ENCODE measurements at places on chromosomes 4 and X.

DNA sequence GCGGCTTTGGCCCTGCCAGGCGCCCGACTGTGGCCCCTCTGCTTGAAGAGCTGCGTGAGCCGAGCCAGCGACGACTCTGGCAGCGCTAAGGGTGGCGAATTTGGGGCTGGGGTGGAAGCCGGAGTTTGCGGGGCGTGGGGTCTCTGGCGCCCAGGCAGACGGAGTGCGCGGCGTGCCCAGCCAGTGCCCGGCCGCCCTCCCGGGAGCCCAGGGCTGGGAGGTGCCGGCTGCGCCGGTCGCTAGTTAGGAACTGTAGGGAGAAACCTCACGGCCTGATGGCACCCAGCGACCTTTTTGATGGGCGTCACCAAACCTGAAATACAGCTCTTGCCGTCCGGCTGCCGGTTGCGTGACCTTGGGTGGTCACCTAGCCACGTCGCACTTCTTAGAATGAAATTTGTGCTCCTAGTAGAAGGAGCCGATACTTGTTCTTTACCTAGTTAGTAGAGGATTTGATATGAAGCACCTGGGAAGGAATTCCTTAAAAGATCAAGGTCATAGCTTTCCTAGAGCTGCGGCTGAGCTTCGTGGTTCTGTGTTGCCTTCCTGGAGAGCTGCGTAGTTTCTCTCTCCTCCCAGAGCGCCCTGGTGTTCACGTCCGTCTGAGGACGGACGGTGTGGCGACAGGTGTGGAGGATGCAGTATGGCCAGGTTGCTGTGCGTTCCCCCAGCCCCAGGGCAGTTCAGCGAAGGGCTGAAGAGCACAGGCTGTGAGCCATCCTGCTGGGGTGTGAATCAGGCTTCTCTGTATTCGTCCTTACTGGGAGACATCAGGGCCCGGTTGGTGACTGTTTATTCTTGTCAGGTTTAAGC is 680 bp downstream of the MAEA start:
- DNase-seq = no peak

DNA sequence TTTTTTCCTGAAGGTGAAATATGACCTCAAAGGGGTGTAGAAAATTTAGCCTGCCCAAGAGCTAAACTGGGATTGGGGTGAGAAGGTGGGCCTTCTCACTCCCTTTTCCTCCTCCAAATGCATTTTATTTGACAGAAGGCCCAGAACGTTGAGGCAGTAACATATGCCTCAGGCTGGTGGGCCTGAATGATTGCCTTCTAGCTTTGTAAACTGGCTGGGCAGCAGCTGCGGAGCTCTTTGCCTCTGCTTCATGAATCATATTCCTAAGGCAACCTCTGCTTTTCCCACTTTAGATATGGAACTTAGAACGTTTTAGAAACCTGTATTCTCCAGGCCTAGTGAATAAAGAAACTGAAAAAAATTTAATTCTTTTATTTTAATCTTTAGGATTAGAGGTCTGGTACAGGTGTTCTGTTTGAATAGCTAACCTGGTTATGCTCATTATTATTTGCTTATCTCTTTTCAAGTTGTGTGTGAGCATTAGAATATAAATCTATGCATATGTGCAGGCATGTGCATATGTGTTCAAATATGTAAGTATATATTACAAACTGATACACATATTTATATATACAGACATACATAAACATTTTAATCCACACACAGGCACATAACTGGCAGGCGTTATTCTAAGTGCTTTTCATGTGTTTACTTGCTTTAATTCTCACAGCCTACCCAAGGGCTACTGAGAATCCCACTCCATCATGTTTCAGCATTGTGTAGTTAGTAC is 11.5 kb downstream of the PRDM8 start:
- DNase-seq = no peak

- no peak for DNase-seq
Observed at GRCh38 chr4:127870281-127870680, 10.4 kb upstream of the PLK4 start.

DNA sequence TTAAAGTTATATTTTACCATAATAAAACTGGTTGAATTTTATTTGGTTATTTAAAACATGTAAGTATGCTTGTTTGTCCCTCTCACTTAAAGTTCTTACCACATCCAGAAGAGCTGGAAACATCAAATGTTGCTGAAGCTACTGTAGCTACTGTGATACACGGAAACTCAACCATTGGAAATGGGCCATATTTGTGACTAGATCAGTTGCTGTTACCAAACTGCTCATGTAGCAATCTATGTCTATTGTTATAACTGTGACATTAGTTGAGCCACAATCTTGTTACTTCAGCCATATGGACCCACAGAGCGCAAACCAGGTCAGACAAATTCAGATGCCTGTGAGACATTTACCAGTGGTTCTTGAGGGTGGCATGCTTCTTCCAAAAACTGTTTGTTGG is 41.6 kb downstream of the NDNF start:
- no peak for DNase-seq

- no peak for DNase-seq
Observed at GRCh38 chrX:28188526-28188925, 207.3 kb upstream of the DCAF8L1 start.

DNA sequence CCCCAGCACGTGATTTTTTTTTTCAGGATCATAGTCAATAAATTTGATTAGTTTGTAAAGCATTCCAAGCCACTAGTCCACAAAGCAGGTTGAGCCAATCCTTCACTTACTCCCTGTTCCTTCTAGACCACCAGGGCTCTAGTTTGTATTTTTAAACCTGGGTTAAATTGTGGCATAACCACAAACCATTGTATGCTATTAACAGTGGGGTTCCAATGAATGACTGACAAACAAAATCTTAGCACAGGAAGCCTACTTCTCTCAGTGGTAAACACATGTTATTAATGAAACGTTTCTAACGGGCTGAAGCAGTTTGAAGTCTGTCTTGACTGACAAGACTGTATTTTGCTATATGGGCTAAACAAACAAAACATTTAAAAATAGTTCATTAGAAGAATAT is 48.6 kb upstream of the GYPA start:
- DNase-seq = no peak

- DNase-seq = no peak
Observed at GRCh38 chr4:181271116-181271640, 972.0 kb upstream of the TENM3 start.

GRCh38 chr4:163493643-163494359 is 689 bp upstream of the TMA16 start:
- DNase-seq = no peak

- no peak for DNase-seq
Observed at GRCh38 chrX:107506596-107507031, 57.2 kb downstream of the FRMPD3 start.

DNA sequence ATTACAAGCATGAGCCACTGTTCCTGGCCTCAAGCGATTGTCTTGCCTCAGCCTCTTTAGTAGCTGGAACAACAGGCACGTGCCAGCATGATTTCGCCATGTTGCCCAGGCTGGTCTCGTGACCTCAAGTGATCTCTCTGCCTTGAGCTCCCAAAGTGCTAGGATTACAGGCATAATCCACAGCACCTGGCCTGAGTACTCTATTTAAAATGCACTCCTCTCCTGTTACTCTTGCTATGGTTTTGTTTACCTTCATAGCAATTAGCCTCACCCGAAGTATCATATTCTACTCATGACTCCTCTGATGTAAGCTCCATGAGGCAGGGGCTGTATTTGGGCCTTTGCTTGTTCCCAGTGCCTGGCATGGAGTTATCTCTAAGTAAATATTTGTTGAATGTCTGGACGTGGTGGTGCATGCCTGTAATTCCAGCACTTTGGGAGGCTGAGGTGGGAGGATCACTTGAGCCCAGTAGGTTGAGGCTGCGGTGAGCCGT is 92.5 kb upstream of the SLC34A2 start:
- no peak for DNase-seq

DNA sequence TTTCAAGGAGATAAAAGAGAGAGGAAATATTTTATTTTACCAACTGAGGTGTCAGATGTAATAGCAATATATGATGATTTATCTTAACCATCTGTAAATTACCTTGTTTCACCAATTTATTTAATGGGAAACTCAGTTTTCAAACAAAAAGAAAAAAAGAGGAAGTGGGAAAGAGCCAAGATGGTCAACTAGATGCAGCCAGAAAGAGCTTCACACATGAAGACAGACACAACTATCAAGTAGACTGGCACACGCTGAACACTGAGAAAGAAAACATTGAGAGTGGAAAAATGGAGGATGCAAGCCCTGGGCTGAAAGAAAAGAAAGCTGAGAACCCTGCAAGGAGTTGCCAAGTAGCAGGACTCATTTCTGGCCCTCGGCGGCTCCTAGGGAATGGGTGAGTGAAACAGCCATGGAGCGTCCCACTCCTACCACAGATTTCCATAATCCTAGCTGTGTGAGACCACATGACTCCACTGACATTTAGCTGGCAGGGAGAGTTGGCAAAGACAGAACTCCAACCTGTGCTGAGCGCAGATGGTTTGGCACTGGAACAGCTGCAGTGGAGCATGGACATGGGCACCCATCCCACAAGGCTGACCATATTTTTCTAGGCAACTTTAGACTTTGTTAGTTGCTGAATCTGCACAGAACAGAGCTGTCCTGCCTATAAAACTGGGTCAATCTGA is 409.3 kb downstream of the FAM47B start:
- no peak for DNase-seq

- DNase-seq = no peak
Observed at GRCh38 chrX:155216940-155217440, 730 bp downstream of the VBP1 start.

DNA sequence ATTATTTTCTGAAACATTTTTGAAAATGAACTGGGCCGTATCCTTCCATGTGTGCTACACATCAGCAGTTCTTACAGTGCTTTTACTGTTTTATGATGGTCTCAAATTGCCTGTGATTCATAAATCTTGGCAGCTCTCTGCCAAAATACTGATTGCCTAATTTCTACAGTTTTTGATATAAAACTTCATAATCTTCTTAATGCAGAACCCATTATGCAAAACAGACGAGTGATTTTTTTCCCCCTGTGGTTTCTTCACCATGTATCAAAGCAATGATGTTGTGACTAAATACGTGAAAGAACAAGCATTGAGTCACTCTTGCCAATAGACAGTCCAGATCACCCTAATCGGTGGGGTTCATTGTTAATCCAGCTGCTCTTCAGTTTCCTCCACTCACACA is 156.4 kb upstream of the WDR1 start:
- no peak for DNase-seq

- no peak for DNase-seq
Observed at GRCh38 chrX:117957128-117957527, 159.5 kb downstream of the KLHL13 start.

GRCh38 chrX:2389324-2389723 is 111.5 kb downstream of the DHRSX start:
- DNase-seq = no peak

DNA sequence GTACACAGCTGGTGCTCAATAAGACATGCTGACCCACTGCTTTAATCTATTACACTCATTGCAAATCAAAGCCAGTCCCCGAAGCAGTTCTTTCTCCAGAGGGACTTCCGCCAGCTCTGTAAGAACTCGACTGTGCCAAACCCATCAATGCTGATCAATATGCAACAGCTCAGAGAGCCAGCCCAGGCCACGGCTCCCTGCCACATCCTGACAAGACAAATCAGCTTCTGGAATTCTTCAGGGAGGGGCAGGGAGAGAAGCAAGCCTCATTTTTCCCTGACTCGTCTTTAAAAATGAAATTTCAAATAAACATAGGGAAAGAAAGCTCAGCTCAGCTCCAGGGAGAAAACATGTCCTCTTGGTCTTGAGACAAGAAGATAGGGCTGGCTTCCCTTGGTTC is 5.3 kb upstream of the ADRA2C start:
- DNase-seq = no peak

GRCh38 chr4:729336-730315 is 24.0 kb downstream of the PCGF3 start:
- DNase-seq = no peak

- no peak for DNase-seq
Observed at GRCh38 chr4:185405296-185405999, 8.8 kb downstream of the ANKRD37 start.

GRCh38 chrX:12874581-12874980 is 7.7 kb downstream of the TLR7 start:
- no peak for DNase-seq

- DNase-seq = no peak
Observed at GRCh38 chr4:154731756-154732155, 12.0 kb upstream of the LRAT start.

DNA sequence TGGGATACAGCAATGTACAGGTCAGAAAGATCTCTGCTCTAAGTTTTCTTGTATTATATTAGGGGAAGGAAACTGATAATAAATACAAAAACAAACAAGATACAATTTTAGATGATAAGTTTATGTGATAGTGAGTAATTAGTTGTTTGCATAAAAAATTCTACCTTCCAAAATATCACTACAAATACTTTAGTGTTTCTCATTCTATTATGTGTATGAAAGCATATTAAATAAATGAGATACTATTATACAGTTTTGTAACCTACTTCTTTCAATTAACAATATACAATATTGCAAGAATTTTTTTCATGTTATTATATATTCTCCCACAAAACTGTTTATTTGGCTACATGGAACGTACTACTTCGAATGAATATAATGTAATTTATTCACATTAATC is 4.2 kb upstream of the FGF2 start:
- DNase-seq = no peak

- no peak for DNase-seq
Observed at GRCh38 chrX:130299279-130300009, 30.7 kb upstream of the ZNF280C start.

- peak; percentile 44 for DNase-seq
Observed at GRCh38 chr4:138910914-138911336, 104.7 kb upstream of the NOCT start.

- no peak for DNase-seq
Observed at GRCh38 chr4:75679876-75680575, 6.8 kb upstream of the G3BP2 start.
